ENCODE measurements at places on chromosomes 2 and 18.

- no peak for DNase-seq
Observed at GRCh38 chr18:50724751-50725151, 95.1 kb downstream of the MRO start.

DNA sequence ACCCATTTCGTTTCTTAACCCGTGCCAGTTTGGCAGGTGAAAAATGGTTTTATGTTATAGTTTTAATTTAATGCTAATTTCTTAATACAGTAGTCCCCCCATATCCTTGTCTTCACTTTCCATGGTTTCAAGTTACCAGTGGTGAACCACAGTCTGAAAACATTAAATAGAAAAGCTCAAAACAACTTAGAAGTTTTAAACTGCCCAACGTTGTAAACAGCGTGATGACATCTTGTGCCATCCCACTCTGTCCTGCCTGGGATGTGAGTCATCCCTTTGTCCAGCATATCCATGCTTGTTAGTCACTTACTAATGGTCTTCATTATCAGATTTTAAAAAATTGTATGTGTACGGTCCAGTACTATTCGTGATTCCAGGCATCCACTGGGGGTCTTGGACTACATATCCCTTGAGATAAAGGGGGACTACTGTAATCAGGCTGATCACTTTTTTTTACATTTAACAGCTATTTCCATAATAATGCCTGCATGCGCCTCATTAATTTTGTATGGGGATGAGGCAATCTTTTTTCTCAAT, 31.9 kb downstream of the SLC66A3 start:
- no peak for DNase-seq

DNA sequence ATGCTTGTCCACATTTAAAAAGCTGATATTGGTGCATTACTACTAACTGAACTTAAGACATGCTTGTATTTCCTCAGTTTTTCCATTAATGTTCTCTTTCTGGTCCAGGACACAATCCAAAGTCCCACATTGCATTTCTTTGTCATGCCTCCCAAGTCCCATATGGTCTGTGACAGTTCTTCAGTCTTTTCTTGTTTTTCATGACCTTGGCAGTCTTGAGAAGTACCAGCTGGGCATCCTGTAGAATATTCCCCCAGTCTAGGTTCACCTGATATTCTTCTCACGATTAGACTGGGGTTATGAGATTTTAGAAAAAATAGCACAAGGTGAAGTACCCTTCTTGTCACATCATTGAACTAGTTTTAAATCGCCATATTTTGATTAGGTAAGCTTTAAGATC, 10.3 kb upstream of the ZBTB14 start:
- DNase-seq: no peak

DNA sequence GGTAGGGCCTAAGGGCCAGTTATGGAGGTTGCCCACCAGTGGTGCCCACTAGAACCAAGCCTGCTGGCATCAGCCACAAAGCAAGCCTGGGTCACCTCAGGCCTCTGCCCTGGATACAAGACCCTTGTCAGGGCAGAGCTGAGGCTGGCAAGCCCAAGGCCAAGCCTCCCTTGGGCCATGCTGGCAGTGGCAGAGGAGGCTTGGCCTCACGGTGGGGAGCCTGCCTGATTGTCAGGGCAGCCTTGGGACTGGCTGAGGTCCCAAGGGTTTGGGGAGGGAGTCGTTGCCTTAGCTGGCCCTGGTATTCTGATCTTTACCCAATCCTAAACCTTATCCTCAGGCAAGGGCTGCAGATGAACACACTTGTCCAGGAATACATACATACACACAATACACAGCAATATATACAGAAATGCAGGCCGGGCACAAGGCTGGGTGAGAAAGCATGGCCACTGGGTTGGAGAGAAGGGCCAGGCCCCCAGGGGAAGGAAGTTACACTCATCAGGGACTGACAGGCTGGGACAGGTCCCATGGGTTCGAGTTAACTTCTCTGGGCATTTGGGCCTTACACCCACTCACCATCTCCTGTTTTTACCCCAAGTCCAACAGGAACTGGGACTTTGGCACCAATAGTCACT, 21.0 kb downstream of the CCT7 start:
- no peak for DNase-seq

DNA sequence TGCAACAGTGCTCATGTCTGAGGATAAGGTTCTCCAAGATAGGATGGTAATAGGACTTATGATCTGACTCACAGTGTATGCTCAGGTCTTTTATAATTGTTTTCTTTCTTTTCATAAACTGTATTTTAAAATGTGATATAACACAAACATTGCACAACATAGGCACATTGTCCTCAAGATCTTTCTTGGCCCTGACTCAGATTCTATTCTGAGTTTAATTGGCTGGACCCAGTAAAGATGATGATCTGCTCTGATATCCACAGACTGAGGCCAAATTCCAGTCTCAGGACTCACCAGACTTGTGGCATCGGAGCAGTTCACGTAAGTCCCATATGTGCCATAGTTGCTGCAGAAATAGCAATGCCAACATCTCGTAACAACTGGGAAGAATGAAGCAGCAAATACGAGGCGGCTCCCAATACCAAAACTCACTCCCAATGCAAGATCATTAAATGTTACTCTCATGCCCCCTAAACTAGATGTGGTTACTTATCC, 448.9 kb upstream of the SLC14A2 start:
- no peak for DNase-seq

GRCh38 chr18:9113468-9114149, 11.1 kb downstream of the NDUFV2 start:
- DNase-seq: no peak

DNA sequence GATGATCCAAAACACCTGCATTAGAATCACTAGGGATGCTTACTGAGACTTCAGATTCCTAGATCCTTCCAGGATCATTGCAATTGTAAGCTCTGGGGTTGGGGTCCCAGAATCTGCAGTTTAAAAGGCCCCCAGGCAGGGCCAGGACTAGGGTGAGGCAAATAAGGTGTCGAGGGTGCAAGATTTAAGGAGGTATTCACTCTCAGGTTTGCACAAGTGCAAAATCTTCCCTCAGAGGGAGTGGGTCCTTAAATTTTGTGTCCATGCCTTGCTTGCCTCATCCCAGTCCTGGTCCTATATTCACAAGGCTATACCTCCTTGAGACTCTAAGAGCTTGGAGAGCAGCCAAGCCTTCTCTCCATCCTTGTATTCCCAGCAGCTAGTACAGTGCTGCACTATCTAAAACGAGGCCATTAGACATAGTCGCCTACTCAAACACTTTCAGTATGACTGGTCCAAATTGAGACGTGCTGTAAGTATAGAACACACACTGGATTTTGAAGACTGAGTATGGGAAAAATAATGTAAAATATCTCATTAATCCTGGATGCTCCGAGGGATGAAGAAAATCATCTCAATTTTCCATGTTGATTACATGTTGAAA, 31.6 kb upstream of the MREG start:
- no peak for DNase-seq

- no peak for DNase-seq
Observed at GRCh38 chr2:195279840-195280427, 377.1 kb upstream of the SLC39A10 start.

- DNase-seq: no peak
Observed at GRCh38 chr2:170862286-170862902, 45.7 kb downstream of the GAD1 start.

- no peak for DNase-seq
Observed at GRCh38 chr2:152555048-152555447, 162.2 kb downstream of the PRPF40A start.

DNA sequence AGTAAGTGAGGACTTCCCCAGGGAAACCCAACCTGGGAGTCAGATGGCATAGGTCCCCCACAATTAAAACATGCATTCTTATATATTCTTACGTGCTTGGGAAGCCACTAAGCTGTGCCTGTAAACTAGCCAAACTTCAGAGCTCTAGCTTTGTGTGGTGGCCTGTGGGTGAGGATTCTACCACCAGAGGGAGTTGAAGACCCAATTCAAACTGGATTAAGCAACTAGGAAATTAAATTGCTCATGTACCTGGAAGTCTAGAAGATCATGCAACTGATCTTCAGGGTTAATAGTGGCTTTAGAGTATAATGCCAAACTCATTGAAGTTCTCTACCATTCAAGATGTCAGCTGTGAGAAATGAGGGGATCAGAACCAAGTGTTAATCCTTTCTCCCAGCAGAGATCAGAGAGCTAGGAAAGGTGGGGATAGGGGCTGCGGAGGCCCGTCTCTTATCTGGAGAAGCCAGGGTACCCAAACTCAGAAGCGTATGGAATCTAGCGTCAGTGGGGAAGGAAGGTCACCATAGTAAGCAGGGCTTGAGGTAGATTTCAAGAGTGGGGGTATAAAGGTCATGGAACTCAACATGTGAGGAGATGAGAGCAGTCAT, 53.2 kb upstream of the CCDC85A start:
- DNase-seq: peak; percentile 3

DNA sequence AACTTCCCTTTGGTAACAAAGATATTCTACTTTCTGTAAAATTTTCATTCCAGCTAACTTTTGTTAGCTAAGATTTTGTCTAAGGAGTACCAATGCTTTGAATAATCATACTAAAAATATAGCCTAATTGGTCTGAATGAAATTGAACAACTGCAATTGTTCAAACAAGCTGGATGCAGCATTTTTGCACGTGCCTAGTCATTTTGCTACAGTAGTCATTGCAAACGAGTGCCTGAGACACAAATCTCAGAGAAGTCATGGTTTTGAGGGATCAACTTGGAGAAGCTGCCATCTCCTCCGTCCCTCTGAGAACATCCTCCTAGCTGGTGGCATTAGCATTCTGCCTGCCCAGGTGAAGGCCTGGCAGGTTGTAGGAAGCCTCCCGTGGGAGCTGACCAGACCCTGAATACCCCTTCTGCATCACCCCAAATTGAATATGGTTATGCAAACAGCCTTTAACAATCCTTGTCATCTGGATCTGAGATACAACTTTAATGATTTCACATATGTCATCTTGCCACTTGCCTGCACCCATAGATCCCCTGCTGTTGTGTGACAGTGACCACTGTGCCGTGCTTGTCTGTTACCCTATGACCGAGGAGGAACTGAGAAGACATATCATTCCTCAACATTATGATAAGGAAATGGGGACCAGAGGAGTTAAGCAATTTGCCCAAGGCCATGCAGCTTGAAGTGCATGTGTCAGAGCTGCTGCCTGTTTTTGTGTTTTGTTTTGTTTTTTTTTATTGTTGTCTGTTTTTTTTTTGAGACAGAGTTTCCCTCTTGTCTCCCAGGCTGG, 29.1 kb upstream of the MGAT4A start:
- no peak for DNase-seq

- no peak for DNase-seq
Observed at GRCh38 chr2:184178229-184178628, 420.1 kb upstream of the ZNF804A start.

DNA sequence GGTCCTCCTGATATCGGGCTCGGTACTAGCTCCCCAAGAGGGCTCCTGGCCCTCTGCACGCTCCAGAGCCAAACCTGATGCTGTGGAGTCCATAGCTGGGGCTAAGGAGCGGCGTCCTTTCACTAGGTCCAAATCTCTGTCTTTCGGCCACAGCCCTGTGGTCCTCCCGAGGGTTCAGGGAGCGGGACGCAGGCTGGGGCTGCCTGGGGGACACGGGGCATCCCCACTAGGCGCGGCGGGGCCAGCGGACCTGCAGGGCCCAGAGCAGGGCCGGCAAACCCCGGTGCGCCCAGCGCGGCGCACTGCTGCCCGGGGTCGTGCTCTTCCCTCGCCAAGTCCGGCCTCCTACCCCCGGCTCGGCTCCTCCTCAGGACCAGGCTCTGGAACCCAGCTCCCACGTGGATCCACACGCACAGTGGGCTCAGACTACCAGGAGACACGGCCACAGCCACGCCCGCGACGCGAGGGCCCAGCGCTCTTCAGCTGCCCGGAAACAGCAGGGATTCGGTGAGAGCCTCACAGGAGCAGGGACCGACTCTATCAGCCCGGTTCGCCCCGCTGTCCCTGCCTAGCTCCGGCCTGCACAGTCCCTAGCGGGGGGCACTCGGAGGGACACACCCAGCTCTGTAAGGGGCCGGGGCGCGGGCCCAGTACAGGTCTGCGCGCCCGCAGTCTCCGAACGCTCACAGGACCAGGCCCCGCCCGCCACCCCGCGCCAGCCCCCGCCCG, 593 bp downstream of the ZNF514 start:
- peak; percentile 1 for DNase-seq

- no peak for DNase-seq
Observed at GRCh38 chr18:58057291-58057965, 13.4 kb downstream of the NEDD4L start.

GRCh38 chr2:2033691-2034090, 289.4 kb upstream of the PXDN start:
- no peak for DNase-seq

GRCh38 chr2:63780518-63781155, 61.1 kb upstream of the UGP2 start:
- no peak for DNase-seq

- no peak for DNase-seq
Observed at GRCh38 chr2:28048341-28048740, 157.8 kb downstream of the BABAM2 start.

GRCh38 chr2:38163579-38163978, 87.6 kb upstream of the CYP1B1 start:
- no peak for DNase-seq

DNA sequence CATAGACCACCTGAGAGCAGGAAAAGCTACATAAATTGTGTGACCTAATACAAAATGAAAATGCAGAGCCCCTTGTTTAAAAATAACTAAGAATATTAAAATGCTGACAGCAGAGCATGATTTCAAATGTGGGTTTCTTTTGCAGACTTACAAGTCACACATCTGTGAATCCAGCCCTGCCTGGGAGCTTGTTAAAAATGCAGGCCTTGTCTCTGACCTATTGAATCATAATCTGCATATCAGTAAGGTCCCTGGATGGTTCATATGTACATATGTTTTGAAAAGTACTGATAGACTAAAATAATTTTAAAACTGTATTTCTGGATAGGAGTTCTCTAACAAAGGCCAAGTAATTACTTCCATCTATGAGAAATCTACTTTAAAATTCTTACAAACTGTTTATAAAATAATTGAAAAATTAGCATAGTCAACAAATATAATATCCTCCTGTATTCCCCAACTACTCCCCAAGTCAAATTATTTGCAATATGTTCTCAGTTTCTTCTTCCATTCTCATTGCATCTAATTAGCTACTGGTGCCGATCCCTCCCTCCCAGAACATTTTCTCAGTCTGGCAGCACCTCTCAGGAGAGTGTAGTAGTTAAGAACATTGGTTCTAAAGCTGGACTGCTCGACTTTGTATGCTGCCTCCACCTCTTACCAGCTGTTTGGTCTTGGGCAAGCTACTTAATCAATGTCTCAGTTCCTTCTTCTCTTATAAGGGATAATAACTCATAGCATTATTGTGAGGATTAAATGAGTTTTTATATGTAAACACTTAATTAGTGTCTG, 1040.4 kb upstream of the CDH2 start:
- DNase-seq: no peak

DNA sequence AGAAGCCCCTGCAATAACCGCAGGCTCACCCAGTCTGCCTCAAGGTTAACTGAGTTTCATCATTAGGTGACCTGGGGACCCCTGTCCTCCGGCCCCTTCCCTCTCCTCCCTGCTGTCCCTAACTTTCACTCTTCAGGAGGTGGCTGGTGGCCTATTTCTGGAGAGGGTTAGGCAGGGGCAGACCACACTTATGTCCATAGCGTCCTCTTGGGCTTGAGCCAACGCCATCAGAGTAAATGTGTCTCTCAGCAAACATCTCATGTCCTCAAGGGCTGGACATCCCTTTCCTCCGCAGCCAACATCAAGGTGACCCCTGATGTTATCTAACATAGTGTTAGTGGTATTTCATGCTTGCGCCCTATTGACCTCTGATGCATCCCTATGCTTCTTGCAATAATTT, 114.8 kb downstream of the BCL11A start:
- DNase-seq: no peak

All from GDM1 (cell line).